H9 (cell line): ENCODE measurements at places on chromosomes 4 and X. TPM values are rescaled to one million over a fixed set of nuclear protein-coding genes. Genes with fewer than 3 reads are reported as not detected.

Gene TRIM75
- not detected in 2 replicates for total RNA-seq

Gene SH2D1A
- total RNA-seq = not detected in 2 replicates

Gene TEX11
- total RNA-seq = 0.22 and 0.24 TPM in 2 replicates

Gene FAM149A
- total RNA-seq = 5.9 and 6.6 TPM in 2 replicates

Gene CXCL10
- not detected in 2 replicates for total RNA-seq

Gene SLC4A4
- total RNA-seq = 0.92 and 1.1 TPM in 2 replicates

Gene IRAK1
- 85.3 and 98.4 TPM in 2 replicates for total RNA-seq

Gene MEPE
- total RNA-seq = not detected in 2 replicates

Gene AFF2
- total RNA-seq = 14.6 and 15.7 TPM in 2 replicates

Gene RAB41
- not detected in 2 replicates for total RNA-seq

Gene RGN
- 0.20 TPM in 1 of 2 replicates, not detected in the other for total RNA-seq

Gene NPNT
- total RNA-seq = 0.37 TPM in 2 replicates

Gene MAGEB16
- total RNA-seq = not detected in 2 replicates

Gene EPHA5
- not detected in 2 replicates for total RNA-seq

Gene NKX6-1
- 0.09 TPM in 1 of 2 replicates, not detected in the other for total RNA-seq

Gene CSAG1
- not detected in 2 replicates for total RNA-seq

Gene UGT2B7
- not detected in 2 replicates for total RNA-seq

Gene CD40LG
- not detected in 2 replicates for total RNA-seq

Gene MAD2L1
- 87.2 TPM in 2 replicates for total RNA-seq

Gene ETFDH
- total RNA-seq = 11.9 and 12.8 TPM in 2 replicates

Gene PITX2
- total RNA-seq = 7.5 and 8.5 TPM in 2 replicates

Gene TCEAL6
- not detected in 2 replicates for total RNA-seq

Gene LGI2
- 1.4 and 2.4 TPM in 2 replicates for total RNA-seq

Gene KCND1
- total RNA-seq = 5.7 and 7.0 TPM in 2 replicates

Gene ARAP2
- 6.3 TPM in 2 replicates for total RNA-seq

Gene FAM114A1
- total RNA-seq = 9.9 and 10.3 TPM in 2 replicates

Gene HUWE1
- 206 and 230 TPM in 2 replicates for total RNA-seq

Gene CYLC1
- total RNA-seq = not detected in 2 replicates

Gene IL2RG
- total RNA-seq = not detected in 2 replicates

Gene SLC7A11
- total RNA-seq = 19.3 and 19.8 TPM in 2 replicates

Gene TCEAL2
- total RNA-seq = 12.6 and 14.2 TPM in 2 replicates

Gene FATE1
- total RNA-seq = not detected in 2 replicates

Gene CFAP99
- 0.13 and 0.35 TPM in 2 replicates for total RNA-seq

Gene VSIG1
- total RNA-seq = 0.42 and 1.5 TPM in 2 replicates

Gene SMPX
- not detected in 2 replicates for total RNA-seq

Gene THOC2
- total RNA-seq = 70.5 and 72.1 TPM in 2 replicates
